NCI-H2107 (cell line): ENCODE measurements at places on chromosomes 7 and 10.

- no peak for DNase-seq
Measured at GRCh38 chr7:137940656-137941518, 61.0 kb downstream of the CREB3L2 start.

DNA sequence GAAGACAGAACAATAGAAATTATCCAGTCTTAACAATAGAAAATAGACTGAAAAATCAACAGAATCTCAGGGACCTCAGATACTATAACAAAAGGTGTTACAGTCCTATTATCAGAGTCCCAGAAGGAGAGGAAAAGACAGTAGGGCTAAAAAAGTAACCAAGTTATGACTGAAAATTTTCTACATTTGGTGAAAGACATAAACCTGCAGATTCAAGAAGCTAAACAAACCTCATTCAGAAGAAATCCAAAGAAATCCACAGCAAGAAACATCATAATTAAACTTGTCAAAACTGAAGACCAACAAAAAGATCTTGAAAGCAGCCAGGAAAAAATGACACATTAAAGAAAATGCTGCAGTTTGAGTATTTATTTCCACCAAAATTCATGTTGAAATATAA is 41.9 kb downstream of the HECTD2 start:
- no peak for DNase-seq

GRCh38 chr10:66917104-66917503 is 8.7 kb upstream of the LRRTM3 start:
- no peak for DNase-seq

DNA sequence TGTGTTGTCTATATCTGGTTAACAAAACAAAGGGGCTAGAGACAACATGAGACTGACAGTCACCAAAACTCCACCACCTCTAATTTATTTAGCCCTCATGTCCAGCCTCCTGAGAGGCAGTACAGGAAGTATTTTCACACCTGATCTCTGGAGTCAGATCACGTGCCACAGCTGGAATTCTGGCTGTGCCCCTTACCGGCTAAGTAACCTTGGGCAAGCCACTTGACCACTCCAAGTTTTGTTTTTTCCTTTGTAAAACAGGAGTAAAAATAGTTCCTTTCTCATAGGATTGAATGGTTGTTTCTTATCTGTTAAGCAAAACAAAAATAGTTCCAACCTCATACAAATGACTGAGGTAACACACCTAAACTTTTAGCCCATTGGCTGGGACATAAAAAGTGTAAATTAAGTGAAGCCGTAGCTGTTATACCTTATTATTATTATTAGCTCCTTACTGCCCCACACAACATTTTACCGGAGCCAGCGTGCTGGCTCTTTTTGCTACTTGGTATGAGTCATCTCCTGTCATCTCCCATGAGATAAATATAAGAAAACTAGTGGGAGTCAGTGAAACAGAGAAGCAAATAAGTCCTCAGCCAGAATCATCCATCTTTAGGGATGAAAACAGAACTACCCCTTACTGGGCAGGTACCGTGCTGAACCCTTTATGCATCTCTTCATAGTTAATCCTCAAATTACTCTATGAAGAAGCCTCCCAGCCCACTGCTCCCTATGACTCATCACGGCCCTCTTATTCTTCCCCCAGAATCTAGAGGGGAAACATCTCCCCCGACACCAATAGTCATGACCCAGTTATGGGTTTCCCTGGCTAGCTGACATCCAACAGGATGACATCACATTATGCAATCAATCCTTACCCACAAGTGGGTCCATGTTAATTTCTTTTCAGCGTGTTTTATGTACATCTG is 44.9 kb downstream of the PPP1R3C start:
- DNase-seq = no peak

- DNase-seq = no peak
Measured at GRCh38 chr10:5545426-5545777, 20.6 kb downstream of the CALML3 start.

- no peak for DNase-seq
Measured at GRCh38 chr10:69049566-69049961, 38.3 kb upstream of the SRGN start.

DNA sequence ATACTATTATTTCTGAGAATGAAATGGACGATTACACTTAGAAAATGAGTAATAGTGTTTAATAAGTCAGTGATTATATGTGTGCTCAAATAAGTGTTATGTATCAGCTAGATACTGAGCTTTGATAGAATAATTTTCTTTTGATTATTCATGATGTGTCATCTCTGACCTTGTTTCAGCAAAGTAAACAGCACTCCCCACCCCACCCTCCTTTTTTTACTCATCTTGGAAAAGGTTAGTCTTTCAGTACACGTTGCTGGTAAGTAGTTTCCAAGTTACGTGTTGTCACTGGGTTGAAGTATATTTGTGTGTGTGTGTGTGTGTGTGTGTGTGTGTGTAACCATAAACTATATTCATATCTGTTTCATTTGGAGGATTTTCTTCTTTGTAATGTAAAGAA is 84.1 kb downstream of the GNAI1 start:
- no peak for DNase-seq

DNA sequence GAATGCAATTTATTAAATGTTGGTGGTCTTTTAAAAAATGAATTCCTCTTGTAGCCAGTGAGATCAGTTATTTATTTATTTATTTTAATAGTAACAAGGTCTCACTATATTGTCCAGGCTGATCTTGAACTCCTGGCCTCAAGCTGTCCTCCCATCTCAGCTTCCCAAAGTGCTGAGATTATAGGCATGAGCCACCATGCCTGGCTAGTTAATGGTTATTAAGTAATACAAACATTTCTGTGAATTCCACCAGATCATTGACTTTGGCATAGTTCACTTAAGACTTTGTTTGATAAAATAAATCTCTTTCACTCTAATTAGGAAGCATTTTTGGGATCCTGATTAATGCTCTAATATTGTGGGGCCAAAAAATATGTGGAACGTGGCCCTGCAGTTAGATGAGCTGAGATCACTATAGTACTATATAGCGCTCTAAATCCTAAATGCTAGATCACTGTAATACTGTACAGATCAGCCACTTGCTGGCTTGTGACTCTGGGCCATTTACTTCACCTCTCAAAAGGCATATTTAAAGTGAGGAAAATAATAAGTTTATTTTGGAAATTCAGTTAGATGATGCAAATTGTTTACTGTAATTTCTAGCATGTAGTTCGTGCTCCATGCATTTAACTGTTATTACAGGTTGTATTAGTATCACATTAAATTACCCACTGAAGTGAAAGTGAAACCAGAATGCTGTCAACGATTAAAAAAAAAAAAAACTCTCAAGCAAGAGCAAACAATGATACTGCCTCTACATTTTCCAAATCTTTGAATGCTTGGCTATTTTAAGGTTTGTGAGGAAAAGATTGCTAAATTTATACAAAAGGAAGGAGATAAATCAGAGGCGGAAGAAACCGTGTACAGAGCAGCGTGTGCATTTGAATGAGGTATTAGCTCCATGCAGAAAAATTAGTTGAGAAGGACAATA is 15.9 kb upstream of the FAS start:
- DNase-seq = no peak

DNA sequence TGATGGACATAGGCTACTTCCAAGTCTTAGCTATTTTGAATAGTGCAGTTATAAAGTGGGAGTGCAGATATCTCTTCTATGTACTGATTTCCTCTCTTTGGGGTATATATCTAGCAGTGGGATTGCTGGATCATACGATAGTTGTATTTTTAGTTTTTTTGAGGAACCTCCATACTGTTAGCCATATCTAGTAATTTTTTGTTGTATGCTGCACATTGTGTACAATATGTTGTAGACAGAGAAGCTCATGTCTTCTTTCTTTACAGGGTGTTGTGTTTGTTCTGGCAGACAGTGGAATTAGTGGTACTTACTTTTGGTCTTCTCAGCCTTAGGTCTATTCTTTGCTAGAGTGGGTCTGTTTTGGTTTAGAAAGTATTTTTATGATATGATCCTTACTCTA is 13.7 kb upstream of the DIP2C start:
- no peak for DNase-seq

DNA sequence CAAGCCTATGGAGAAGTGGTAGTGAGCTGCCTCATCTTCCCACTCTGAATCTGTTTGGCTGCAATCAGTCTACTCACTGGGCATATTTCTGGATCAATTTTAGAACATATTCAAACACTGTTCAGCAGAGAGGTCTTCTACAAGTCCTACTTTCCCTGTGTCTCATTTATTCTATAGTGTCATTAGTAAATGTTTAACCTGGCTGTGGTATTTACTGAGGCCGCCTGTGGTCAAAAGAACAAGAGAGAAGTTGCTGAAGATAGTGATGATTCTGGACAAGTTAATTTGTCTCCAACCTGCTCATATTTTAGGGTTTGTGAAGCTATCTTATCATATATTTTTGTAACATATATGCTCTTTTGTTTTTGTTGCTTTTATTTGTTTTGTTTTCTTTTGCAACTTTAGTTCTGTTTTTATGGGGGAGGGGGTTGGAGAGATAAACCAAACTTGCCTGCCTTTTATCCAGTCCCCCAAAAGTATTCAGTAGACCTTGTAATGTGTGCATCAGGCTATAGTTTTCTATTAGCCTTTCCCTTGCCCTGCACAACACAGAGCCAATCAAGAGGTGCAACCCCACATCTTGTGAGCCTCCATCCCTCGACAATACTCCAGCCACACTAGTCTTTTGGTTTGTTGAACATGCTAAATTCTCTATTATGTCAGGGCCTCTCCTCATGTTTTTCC is 362.8 kb upstream of the MBL2 start:
- no peak for DNase-seq

GRCh38 chr7:111517549-111517951 is 44.7 kb downstream of the IMMP2L start:
- DNase-seq = no peak

GRCh38 chr10:124701881-124702656 is 42.1 kb downstream of the FAM53B start:
- no peak for DNase-seq

DNA sequence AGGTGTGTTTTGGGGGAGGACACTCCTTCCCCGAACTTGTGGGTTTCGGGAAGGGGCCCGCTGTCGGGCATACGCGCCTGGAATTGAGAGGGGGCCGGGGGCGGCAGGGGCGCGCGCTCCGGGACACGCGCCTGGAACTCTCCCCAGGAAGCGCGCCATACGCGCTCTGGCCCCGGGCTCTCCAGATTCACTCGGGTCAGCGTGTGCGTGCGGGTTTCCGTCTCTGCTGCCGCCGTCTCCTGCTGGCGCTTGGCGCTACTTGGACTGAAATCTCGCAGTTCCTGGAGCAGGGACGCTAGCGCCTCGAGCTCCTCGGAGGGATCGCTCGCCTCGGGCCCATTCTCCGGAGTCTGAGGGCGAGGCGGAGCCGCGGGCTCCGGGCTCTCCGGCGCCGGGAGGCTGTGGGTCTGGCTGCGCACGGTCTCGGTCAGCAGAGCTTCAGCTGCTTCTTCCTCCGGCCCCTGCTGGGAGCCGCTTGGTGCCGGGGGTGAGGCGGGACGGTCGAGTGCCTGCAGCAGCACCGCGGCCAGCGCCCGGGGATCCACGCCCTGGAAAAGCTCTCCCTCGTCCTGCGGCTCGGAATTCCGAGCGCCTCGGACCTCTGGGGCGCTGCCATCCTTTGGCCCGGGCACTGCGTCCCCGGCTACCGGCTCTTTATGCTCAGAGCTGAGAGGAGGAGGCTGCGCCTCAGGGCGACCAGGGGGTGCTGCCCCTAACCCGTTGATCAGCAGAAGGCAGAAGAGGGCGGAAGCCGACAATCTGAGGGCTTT is 1.1 kb downstream of the VGF start:
- no peak for DNase-seq

GRCh38 chr10:91589015-91589657 is 43.7 kb downstream of the PPP1R3C start:
- no peak for DNase-seq

DNA sequence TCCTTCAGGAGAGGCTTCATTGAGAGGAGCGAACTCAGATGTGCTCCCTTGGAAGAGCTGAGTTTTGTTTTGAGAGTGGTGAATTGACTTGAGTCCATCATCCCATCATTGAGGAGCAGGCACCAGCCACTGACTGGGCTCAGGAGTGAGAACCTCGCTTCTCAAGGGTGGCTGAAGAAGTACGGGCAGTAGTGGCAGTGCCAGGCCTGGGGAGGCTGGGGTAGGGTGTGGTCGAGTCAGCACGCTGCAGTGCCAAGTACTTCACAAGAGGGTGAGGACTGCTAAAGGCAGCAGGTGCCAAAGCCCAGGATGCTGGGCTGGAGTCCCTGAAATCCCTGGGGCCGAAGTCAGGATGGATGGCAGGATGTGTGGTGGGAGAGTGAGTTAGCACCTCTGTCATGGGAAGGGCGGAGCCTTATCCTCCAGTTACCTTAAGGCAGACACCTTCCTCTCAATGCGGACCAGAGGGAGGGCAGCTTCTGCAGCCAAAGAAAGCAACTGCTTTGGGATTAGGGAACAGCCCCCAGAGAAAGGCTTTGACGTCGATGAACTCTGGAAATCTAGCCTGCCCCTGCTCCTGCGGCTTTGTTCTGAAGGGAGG is 210.3 kb downstream of the CAMK1D start:
- no peak for DNase-seq

DNA sequence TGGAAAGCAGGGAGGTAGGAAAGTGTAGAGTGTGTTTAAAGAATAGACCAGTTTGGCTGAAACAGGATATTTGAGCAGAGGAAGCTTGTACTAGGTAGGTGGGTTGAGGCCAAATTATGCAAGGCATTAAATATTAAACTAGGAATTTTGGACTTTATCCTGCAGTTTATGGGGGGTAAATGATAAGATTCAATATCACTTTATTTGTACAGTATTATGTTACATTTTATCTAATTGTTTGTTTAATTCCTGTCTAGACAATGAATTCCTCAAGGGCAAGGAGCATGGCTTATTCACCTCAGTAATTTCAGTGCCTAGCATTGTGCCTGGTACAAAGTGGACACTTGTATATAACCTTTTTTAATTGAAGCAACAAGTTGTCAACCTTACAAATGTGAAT is 125.9 kb downstream of the CFTR start:
- no peak for DNase-seq

GRCh38 chr10:18735711-18736110 is 76.5 kb downstream of the ARL5B start:
- no peak for DNase-seq

DNA sequence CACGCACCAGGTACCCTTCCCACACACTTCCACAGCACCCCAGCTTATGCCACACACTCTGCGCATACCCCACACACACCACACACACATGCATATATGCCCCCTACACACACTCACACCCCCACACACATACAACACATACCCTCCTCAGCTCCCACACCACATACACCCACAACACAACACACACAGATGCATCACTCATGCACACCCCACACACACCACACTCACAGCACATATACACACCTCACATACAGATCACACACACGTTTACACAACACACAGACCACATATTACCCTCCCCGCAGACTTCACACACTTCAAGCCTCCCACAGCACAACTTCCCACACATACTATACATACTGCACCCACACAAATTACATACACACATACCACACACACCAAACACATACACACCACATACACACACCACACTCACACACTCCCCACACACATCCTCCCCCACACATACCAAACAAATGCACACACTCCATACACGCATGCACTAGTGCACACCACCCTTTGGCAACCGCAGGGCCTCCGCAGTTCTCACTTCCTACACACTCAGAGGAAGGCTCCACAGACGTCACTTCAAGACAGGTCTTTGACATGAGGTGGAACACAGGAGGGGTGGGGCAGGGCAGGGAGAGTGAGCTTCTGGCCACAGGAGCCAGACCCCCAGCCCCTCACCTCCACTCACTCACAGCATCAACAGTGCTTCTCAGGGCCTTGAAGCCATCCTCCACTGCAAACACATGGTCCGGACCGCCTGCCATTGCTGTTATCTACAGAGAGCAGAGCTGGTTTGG is 18.5 kb upstream of the ANTXRL start:
- no peak for DNase-seq
